ENCODE measurements at places on chromosomes 12 and 14.

DNA sequence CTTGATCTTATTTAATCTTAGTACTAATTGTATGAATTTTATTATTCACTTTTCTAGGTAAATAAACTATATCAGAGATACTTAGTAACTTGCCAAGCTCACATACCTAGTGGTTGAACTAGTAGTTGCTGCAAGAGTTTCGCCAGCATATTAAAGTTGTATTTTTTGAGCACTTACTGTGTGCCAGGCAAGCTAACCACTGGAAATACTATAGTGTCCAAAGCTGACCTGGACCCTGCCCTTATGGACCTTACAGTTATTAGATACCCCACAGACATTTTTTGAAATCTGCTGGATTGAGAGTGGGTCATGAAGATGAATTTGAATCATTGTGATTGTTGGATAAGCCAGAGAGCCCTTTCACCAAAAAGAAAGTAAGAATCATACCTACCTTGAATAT lies 125.0 kb downstream of the RAD51B start:
- DNase-seq = no peak

DNA sequence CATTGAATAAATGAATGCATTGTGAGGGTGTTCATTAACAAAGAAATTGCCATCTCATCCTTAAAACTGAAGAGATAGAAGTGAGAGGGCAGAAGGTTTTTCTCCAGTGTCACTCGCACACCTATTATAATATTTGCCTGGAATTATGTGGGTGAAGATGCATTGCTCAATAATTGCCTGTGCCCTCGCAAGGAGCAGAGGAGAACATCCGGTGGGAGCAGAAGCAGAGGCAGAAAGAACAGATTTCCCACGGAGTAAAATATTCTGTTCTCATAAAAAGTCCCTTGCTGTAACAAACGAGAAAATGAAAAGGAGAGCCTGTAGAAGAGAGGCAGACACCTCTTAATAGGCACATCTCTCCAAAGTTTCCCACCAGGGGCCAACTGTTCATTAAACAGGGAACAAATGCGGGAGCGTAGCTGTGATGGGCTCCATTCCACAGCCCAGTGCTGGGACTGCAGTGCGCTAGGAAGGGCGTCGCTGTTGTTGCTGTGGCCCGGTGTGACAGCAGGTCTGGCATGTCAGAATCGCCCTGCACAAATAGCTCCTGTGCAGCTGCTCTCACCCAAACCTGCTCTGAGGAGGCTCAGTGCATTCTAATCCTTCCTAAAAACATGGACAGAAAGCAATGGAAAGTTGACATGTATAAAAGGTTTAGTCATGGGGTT lies 359.8 kb downstream of the APAF1 start:
- DNase-seq = peak; percentile 71

GRCh38 chr12:79844693-79845092 lies 90.2 kb downstream of the PPP1R12A start:
- DNase-seq = no peak

DNA sequence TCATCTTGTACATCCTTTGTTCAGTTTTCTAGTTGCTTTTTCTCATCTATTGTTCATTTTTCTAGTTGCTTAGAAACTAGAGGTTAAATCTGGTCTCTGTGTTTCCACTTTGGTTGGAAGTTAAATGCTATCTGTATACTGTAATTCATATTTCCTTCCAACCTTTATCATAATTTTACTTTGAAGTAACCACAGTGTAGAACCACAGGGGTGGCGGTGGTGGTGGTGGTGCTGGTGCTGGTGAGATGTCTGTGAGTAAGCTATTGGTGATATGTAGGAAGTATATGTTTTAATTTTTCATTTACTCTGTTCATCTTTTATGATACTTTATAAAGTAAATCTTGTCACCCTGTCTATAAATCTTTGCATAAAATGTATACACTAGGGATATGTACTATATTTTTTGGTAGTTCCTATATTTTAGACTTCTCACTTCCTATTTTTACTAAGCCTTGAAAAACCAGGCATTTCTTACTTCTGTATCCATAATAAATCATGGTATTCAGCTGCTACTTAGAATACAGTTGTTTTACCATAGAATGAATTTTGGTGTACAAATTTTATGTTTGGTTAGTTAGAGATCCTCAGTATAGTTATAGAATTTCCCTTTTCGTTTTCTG lies 31.9 kb downstream of the CCDC91 start:
- DNase-seq = no peak

DNA sequence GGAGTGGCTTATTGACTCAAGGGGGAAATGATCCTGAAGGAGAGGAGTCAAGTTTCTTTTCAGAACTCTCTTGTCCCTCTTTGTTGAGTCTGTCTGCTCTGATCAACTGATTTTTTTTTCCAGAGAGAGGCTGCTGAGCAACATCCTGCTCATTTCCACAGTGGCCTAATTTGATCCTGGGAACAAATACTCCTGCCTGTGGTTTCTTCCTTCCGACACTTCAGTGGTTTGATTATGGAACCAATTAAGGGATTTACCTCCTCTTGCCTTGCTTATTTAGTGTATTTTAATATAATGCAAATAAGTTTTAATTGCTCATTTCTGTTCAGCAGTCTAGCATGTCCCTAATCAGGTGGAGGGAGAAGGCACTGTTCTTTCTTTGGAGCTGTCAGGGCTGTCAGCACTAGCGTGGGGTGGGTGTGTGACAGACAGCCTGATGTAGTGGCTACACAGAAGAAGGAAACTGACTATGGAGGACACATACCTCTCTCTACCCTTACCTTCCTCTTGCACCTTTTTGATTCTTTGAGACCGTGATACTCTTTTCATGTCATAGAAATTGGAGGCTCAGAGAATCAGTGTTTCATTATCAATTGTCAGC lies 344.9 kb upstream of the STXBP6 start:
- no peak for DNase-seq

DNA sequence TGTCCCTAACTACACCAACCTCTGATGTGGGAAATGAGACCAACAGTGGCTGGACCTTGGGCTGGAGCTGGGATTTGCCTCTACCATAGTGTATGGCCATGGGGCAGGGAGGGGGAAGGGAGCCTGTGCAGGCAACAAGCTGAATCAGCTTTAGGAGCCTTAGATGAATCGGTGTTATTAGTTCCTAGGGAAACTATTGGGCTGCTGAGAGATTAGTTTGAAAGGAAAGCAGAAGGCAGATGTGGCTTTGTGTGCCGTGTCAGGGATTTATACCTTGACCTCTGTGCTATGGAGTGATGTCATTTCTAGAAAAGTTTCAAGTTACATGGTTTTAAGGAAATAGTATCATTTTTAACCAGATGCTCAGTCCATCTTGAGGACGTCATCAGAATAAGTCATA lies 19.5 kb upstream of the GAS2L3 start:
- DNase-seq = no peak

- DNase-seq = no peak
These were observed 118.0 kb downstream of the KICS2 start for GRCh38 chr12:64103825-64104740.

DNA sequence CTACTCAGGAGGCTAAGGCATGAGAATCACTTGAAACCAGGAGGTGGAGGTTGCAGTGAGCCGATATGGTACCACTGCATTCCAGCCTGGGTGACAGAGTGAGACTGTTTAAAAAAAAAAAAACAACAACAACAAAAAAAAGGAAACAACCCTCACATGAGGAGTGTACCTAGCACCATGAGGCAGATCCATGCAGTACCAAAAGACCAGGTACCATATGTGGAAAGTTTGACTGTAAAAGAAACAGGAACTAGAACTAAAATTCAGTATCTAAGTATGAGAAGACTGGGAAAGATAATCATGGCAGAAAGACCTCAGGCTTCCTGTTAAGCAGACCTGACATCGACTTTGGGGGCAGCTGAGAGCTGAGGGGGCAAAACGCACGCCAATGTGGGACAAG lies 55.1 kb downstream of the TRAFD1 start:
- DNase-seq = no peak

DNA sequence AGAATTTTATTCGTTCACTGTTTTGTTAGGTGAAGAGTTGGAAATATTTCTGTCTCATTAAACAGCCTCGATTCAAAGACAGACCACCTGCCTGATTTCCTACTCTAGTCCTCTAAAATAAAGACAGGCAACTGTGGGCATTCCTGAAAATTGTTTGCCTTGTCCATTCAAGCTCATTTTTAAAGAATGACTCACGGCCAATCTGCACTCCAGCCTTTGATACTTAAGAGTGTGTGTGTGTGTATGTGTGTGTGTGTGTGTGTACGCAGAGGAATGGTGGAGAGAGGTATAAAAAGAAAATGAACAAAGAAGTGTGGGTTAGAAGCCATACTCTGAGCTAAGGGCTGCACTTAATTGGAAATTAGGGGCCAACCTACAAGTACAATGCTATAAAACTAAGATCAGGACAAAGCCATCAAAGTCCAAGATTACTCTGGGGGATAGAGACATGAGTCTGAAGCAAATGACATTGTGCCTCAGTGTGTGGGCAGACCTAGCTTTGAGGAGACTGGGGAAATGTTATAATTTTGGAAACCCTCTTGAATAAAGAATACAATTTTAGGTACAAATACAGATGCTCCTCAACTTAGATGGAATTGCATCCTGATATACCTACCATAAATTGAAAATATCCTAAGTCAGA lies 45.6 kb upstream of the SOCS2 start:
- no peak for DNase-seq

- no peak for DNase-seq
These were observed 35.3 kb downstream of the SLC2A14 start for GRCh38 chr12:7837366-7837765.

DNA sequence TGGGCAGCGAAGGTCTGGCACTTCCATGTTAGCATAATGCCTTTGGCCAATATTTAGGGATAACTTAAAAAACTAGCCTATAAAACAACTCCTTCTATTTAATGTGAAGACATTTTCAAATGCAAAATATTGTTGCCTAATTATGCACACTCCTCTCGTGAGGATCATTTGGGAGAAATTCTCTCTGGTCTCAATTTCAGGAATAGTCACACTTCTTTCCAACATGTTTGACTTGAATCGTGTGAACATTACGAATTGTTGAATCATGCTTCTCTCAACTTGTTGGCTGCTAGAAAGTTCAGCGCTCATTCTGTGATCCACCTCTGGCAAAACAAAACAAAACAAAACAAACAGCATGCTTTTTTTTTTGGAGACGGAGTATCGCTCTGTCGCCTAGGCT lies 313.2 kb downstream of the SEC23A start:
- no peak for DNase-seq

- DNase-seq = no peak
These were observed 24.2 kb downstream of the ZNF664 start for GRCh38 chr12:123997033-123997822.

DNA sequence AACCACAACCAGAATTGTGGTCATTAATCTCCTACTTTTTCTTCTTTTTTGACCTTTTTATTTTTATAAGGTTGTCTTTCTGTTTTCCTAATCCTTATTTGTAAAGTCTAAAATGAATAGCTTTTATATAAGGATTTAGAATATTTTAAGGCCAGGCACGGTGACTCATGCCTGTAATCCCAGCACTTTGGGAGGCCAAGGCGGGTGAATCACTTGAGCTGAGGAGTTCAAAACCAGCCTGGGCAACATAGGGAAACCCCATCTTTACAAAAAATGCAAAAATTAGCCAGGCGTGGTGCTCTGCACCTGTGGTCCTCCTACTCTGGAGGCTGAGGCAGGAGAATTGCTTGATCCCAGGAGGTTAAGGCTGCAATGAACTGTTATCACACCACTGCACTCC lies 55.1 kb downstream of the IFT81 start:
- DNase-seq = no peak

DNA sequence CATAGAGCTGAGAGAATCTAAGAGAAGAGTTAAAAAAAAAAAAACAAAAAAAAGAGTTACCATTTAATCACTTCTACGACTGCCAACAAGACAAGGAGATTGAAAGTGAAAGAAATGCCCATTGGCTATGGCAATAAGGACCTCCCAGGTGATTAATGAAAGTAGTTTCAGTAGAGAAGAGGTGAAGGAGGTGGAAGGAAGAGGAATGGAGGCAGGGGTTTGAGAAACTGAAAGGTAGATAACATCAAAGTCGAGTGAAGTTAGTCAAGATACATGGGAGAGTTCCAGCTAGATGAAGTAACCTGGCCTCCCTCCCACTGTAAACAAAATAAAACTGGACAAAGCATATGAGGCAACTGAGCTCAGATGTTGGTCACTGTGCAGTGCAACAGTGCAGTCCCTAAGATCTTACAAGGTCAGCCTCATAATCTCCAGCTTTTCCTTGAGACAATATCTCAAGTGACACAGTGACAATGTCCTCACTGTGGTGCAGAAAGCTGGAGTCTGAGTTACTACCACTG lies 118.0 kb upstream of the CCDC198 start:
- no peak for DNase-seq

- no peak for DNase-seq
These were observed 5.2 kb downstream of the PIWIL1 start for GRCh38 chr12:130342842-130343241.

- no peak for DNase-seq
These were observed 75.6 kb downstream of the LMO3 start for GRCh38 chr12:16530268-16530850.

GRCh38 chr14:97581016-97581415 lies 783.8 kb downstream of the VRK1 start:
- DNase-seq = no peak

DNA sequence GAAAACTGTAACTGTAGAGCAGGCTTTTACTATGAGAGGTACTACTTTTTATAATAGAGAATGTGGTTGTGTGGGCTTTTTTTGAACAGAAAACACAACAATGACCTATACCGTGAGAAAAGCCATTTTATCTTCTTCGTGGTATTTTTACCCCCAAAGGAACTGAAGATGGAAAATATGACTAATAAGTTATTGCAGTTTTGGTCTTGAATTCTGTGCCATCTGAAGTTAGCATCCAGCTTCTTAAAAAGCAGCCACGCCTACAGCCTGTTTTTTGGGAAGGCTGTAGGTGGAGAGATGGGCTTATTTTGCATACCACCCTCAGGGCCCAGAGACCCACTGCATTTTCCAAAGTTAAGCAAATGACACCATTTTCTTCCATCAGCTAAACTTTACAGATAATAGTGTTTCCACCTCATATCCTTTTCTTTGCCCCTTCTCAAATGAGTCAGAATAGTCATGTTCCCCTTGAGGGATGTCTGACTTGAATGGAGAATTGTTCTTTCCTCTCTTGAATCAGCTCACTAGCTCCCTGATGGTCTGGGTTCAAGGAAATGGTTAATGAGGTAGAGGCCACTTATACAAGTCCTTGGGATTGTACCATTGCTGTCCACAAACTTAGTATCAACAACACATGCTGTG lies 53.0 kb downstream of the TBC1D30 start:
- no peak for DNase-seq
